Brain (organoid and tissue), 16 donors: ENCODE measurements at places on chromosomes 4 and X. TPM values are rescaled to one million over a fixed set of nuclear protein-coding genes. Genes with fewer than 3 reads are reported as not detected.

GRCh38 chr4:51870441-51871188, 27.7 kb downstream of the DCUN1D4 start:
- DNase-seq: no peak

GRCh38 chr4:19496756-19497155, 754.9 kb upstream of the SLIT2 start:
- no peak for DNase-seq

DNA sequence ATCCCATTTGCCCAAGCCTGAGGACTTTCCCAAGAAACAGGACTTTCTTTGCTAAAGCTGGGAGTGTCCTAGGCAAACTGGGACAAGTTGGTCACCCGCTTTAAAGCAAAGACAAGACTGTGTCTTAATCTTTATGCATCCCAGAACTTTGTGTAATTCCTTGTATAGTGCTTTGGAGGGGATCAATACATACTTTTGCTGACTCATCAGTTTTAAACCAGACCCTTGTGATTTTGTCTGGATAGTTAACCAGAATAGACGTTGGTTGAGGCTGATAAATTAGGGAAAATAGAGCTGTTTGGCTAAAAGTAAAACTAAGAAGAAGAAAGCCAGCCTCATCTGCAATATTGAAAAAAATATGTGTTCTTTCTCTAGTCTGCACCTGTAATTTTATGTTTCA, 82.8 kb downstream of the IL1RAPL1 start:
- no peak for DNase-seq

- peak; percentile 53 for DNase-seq
These were observed 653 bp downstream of the HHIP start for GRCh38 chr4:144646523-144647094.

Gene GIMD1
- polyA plus RNA-seq: not detected

DNA sequence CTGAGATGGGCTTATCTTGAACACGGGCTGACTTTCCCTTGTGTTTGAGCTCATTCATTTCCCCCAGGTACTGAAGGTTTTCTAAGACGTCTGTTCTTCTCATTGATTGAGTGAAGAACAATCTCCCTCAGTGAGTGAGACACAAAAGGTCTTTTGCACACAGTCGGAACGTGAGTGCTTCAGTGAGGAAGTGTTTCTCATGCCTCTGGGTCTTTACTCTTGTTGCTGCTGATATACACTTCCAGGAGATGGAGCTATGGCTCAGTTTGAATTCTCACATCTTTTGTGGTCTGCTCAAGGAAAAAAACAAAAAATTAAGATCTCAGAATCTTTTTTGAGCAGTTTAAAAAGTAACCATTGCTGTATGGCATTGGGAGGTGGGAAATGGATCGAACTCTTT, 981.9 kb upstream of the TENM3 start:
- DNase-seq: peak; percentile 74

DNA sequence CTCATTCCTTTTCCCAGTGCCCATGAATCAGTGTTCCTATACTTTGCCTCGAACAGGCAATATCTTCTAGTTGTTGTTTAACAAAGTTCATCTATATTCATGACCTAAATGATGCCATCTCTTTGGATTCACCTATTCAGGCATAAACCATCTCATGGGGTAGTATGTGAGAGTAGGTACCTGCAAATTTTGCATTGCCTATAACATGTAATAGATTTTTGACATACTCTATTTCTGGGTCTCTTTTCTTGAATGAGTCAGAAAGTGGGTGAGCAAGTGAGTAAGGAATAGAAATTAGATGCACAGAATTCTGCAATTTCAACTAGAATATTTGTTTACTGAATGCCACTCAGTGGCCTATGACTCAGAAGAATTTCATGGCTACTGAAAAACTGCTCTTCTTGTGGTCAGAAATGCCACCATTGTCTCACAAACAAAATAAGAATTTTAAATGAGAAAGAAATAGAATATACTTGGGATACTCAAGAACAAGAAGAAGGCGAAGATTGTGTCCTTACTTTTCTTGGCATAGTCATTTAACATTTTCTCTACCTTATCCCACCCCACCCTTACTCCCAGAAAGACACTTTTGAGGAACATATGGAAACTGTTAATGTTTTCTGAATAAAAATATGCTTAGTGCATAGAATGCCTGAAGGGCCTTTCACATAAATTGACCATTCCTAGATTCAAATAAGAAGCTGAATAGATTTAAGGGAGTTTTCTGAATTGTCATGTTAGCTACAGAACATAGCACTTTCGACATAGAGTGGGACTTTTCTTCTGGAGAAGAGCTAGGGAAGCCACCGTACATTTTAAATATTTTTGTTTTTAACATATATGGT, 86.8 kb downstream of the HHIP start:
- DNase-seq: no peak

- peak; percentile 37 for DNase-seq
These were observed 1.1 kb upstream of the TLR3 start for GRCh38 chr4:186067757-186068385.

Gene COX7B
- 329 TPM for polyA plus RNA-seq

Gene PABPC1L2B
- polyA plus RNA-seq: 2.3 TPM

DNA sequence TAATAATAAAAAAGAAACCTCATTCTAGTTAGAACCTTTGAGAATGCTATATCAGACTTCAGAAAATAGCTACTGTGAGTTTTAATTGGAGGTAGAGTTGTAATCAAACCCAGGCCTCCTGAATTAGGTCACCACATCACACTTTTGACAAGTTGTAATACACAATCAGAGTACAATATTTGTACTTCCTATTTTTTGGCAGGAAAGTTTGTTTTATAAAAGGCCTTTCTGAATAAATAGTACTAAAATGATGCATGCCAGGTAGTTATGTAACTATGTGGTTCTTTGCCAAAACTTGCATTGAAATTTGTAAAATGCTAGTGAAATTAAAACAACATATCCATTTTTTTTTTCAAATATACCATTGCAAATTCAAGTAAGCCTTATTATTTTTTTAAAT, 26.8 kb downstream of the ADH7 start:
- DNase-seq: no peak
